ENCODE measurements at places on chromosomes 5 and 9.

DNA sequence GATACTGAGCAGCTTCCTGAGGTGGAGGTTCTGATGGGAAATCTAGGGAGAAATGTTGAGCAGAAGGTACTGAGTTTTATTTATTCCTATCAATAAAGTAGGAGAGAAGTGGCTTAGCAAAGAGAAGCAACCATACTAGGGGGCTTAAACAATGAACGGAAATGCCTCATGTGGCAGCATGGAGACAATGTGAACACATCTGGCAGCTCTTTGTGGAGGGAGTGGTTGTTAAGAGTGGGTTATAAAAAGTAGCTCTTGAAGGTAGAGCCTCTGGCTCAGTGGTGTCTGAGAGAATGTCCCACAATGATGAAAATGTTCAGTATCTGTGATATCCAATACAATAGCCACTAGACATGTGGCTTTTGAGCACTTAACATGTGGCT, 52.7 kb upstream of the EQTN start:
- no peak for DNase-seq

- no peak for DNase-seq
Observed at GRCh38 chr5:111231119-111231518, 6.9 kb downstream of the CAMK4 start.

DNA sequence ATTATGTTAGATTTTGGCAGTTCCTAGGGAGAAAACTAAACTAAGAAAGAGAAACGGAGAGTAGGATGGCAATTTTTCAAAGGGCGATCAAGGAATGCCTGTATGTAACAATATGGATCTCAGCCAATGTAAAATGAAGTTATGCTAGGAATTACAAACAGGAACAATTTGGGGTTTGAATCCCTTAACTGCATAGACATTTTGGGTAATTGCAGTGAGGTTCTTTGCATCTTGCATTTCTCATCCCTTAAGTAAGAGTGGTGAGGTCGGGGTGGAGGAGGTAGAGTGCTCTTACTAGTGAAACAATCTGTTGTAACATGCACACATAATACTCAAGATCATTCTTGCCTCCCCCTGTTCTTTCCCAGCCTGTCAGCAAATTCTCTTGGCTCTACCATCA, 137.6 kb downstream of the NPR3 start:
- DNase-seq, result no peak

- DNase-seq, result no peak
Observed at GRCh38 chr5:10704949-10705621, 55.9 kb downstream of the DAP start.

DNA sequence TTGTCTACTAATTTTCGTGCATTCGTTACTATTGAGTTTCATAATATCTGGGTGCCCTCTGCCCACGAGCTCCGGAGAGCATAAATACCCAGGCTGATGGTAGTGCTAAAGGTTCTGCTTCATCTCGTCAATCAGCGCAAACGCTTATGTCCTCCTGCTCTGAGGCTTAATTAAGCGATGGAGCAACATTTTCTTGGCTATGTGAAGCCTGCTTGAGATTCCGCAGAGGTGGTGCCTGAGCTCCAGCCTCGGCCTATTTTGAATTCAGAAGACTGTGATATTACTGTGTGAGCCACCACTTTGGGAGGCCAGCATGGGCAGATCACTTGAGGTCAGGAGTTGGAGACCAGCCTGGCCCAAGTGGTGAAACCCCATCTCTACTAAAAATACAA, 44.8 kb downstream of the ANXA2R start:
- no peak for DNase-seq

DNA sequence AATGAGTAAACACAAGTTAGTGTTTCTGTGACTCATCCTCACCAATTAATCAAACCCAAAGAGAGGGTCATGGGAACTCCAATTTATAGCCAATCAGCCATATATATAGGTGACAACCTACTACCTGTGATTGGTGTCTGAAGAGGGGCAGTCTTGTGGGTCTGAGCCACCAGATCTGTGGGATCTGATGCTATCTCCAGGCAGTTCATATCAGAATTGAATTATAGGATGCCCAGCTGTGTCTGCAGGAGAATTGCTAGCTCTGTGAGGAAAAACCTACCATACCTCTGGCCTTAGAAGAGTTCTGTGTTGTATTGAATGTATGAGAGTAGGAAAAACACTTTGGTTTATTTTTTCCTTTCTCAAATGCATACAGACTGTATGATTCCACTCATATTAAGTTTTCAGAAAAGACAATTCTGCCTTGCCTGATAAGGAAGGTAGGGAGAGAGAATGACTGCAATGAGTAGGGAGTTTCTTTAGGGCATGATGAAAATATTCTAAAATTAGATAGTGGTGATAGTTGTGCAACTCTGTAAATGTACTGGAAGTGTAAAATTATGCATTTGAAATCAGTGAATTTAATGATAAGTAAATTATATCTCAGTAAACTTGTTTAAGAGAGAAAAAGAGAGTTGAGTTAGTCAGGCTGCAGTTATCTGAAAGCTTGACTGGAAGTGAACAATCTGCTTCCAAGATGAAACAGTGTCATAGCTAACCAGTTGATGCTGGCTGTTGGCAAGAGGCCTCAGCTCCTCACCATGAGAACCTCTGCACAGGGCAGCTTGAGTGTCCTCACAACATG, 274.9 kb downstream of the AUH start:
- DNase-seq, result no peak

DNA sequence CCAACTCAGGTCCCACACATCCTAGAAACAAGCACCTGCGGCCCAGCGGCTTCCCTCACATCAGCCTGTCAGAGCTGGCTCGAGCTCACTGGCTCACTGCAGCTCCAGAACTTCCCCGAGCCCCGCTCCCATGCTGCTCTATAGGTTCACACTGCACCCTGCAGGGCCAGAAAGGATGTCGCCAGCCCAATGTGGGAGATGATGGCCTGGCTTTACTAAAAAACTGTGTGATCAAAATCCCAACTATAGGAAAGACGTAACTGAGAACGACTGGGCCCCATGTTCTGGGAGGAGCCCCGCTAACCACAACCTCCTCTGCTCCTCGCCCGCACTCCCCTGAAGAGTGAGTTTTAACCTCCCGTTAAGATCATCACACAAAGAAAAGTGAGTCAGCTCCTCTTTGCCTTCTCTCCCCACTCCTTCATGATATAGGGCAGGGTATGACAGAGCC, 4.6 kb downstream of the SURF4 start:
- no peak for DNase-seq

GRCh38 chr5:139863361-139863760, 67.8 kb downstream of the PSD2 start:
- DNase-seq, result peak; percentile 83

GRCh38 chr9:105357937-105358336, 89.9 kb upstream of the FSD1L start:
- no peak for DNase-seq

DNA sequence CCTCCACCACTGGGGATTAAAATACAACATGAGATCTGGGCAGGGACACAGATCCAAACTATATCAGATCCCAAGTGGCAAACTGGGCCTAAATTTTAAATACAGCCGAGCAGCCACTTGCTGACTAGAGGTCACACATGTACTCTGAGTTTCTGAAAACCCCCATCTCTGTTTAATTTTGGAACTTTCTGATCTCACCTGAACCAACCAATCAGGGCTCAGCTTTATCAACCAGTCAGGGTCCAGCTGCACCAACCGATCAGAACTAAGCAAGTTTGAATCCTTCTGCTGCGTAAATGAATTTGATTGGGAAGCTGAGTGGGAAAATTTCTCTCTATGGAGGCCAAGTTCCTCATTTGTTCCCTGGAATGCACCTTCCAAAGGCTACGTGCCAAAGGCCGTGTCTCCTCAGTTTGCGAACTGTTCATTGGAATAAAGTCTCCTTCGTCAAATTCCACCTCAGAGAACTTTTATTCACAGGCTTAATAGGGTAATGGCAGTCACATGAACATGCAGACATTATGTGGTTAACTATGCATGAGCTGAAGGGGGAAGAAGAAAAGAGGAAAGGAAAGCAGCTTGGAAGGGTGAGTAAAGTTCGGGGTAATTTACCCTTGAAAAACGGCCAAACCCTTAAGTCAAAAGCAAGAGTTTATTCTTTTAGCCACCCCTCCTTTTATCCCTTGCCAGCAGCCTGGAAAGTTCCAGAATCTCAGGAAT, 3.7 kb downstream of the CD180 start:
- DNase-seq, result no peak

DNA sequence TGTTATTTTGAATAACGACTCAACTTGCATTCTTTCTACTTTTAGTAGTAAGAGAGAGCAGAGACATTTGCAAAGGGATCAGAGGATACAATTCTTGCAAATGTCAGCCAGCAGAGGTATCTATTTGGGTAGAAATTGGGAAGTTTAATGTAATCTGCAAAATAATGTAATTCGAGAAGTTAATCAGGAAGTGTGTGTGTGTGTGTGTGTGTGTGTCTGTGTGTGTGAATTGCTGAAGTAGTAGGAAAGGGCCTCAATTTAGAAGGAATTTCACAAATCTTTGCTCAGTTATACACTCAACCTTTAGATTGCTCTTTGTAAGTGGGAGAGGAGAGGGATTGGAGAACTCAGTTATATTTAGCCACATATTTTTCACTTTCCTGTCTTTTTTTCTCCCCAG, 11.0 kb upstream of the IFNA1 start:
- no peak for DNase-seq

DNA sequence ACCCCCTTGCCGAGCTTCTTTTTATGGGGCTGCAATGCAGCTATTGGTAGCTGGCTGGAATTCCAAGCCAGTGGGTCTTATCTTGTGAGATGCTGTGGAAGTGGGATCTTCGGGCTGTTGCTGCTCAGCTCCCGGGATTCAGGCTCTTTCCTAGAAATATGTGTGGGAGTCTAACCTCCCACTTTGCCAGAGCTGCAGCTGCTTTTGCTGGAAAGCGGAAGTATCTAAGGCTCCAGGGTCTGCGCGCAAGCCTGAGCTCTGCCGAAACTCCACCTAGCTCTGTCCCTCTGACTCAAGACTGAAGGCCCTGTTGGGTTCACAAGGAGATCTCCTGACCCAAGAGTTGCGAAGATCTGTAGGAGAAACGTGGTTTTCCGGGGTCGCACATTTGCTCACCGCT, 151.1 kb upstream of the ANKRD55 start:
- DNase-seq, result peak; percentile 20

DNA sequence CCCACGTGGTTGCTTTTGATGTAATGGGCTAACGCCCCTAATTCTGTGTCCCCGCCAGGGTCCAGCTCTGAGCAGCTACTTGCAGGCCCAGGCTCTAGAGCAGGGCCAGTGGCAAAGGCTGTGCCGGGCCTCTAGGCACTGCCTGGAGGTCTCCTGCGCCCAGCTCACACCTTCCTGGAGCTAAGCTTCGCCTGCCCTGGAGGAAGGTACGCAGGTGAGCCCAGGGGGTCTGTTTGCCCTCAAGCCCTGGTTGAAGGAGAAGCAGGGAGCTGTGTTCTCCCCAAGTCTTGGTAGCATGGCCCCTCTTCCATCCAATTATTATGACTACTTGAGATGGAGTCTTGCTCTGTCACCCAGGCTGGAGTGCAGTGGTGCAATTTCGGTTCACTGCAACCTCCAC, 5.2 kb upstream of the LMX1B start:
- DNase-seq, result no peak

DNA sequence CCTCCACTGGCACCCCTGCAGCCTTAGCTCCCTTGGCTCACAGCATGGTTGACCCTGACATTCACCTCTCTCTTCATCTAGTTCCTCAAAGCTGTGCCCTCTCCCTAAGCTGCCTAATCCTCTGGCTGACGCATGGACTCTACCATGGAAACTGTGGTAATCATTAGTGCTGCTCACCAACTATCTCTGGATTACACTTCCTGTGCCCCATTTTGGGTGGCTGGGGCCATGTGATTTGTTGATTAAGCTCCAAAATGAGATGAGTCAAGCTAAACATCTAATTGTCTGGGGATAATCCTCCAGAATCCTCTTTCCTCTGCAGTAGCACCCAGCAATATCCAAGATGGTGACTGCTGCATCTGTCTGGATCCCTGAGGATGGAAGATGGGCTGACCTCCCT, 264.4 kb downstream of the SH3GL2 start:
- DNase-seq, result no peak

DNA sequence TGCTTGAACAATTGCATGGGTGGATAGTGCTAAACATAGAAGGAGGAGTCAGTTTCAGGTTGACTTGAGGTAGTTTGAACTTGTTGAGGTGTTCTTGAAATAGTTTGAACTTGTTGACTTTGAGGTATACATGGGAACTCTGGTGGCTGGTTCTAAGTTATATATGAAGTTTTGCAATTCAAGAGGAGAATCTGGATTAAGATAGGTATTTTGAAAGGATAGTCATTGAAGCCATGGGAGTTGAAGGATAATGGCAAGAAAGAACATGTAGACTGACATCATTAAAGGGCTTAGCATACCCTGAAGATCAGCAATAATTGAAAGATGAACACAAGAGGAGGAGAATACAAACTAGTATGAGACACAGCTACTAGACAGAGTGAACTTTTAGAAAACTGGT, 181.9 kb upstream of the MRPS30 start:
- DNase-seq, result no peak

Measured in testis (tissue), 5 donors.